SK-MEL-5 (cell line): ENCODE measurements at places on chromosomes 12 and 14.
A peak's percentile ranks its signal among the peaks of the same experiment; 100 is the strongest.

DNA sequence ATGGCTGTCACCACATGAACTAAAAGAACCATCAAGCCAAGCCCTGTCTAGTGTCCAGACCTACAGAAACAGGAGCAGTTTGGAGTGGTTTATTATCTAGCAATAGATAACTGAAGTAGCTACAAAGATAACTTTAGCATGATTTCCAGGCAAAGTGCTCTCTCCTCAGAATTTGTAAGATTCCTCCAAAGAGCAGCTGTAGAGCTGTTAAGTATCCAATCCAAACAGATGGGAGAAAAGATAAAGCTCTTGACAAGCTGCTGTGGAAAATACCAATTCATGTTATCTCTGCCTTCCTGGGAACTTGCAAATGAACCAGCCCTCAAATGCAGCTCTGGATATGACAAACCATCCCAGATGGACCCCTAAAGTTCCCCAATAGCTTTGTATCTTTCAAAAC is 78.9 kb upstream of the RESF1 start:
- no peak for DNase-seq

GRCh38 chr12:118120579-118121363 is 15.2 kb upstream of the PEBP1 start:
- DNase-seq: peak; percentile 83

DNA sequence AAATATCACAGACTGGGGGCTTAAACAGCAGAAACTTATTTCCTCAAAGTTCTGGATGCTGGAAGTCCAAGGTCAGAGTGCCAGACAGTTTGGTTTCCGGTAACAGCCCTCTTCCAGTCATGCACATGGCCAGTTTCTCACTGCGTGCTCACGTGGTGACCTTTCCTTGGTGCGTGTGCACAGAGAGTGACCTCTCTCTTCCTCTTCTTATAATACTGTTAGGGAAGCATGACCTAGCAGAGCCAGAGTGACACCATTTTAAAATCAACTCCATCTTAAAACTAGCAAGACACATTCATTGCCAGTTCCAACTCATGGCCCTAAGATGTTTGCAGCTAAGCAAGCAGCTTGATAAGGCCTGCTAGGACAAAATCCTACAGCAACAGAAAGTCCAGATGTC is 221.5 kb upstream of the DAAM1 start:
- DNase-seq: no peak

DNA sequence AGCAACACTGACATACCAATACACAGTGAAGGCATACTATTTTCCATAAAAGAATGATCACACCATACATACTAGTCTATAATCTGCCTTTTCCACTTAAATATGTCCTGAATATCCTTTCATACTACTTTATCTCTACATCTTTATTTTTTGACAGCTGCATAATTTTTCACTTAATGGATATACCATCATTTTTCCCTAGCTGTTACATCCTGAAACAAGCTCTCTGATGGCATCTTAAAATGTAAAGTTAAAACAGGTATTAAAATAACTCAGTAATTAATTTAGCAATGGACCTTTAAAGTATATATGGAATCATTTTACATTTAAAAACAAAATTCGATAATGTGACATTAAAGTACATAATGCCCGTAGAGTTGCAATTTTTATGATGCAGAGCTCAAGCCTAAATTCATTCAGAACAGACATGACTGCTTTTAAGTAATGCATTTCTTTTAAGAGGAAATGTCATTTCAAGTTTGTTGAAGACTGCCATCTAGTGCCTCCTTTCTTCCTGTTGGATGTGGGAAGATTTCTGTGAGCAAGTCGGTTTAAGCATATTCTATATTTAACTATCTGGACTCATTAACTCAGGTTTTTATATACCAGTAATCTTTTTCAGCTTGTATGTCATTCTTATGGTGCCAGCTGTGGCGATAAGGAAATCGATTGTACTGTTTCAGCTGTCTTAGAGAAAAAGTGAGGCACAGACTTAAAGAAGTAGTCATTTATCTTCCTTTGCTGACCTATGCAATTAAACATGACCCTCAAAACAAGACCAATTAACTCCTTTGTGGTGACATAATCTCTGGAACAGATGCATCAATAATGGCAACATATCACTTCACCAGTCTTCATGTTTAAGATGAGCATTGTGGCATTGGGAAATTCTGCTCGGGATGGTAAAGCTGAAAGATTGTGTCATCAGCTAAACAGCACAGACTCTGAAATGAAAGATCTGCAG is 20.3 kb downstream of the PRICKLE1 start:
- DNase-seq: peak; percentile 81

DNA sequence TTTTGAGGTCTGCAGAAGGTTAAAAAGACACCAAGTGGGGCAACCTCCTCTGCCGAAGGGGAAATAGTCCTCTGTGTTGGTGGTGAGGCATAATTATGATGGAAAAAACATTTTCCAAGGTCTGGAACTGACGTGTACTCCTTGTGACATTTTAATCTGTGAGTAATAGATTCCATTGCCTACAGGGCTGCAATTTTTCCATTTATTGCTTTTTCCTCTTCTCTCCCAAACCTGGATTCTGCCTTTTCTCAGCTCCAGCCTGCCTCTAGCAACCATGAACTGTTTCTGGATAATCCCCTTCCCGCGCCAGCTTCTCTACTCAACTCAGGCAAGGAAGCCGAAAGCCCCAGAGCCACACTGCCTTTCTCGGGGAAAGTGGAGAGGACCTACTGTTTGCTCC is 230.1 kb upstream of the PLXNC1 start:
- DNase-seq: no peak

GRCh38 chr12:114165921-114166320 is 199.8 kb upstream of the RBM19 start:
- peak; percentile 9 for DNase-seq

DNA sequence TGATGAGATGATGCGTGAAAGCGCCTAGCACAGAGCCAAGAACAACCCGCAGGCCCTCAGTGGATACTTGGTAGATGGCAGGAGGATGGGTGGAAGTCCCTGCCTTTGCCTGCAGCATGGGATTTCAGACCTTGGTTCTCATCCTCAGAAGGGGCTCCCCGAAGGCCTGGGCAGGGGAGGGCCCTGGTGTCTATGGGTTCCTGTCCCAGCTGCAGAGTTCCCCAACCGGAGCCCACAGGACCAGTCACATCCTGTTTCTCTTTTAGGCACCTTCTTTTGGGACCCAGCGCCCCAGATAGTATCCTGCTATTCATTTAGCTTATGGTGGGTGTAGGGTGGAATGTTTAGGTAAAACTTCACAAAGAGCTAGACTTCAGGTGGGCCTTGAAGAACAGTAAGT is 55.5 kb downstream of the CALM1 start:
- DNase-seq: no peak

GRCh38 chr14:105392131-105393090 is 5.9 kb upstream of the TEX22 start:
- DNase-seq: no peak

GRCh38 chr12:111409780-111410430 is 4.2 kb downstream of the SH2B3 start:
- peak; percentile 88 for DNase-seq

DNA sequence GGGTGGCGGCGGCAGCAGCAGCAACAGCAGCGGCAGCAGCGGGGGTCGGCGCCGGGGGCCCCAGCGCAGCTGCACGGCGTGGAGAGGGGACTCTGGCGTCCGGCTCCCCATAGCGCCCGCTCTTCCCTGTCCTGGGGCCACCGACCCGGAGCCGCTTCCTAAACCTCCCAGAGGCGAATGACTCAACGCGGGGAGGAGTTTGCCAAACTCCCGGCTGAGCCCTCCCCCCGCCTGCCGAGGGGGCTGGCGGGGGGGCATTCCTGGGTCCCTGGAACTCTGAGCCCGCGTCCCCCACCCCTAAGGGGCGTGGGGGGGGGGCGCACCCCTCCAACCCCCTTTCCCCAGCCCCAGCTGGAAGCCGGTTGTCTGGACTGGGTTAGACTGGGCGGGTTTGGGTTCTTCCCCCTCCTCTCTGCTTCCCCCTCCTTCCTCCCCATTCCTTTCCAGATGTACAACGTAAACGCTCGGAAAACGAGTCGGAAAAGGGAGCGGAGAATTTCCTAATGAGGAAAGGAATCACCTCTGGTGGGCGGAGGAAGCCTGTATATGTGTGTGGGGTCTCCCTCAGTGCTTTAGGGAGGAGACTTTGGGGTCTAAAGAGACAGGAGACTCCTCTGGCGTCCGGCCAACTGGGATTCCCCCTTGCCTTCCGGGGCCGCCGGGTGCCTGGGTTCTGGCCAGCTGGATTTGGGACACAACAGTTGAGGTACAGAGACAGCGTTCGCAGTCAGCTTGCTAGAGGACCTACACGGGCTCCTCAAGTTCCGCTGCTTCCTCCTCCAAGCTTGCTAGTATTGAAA is at the start of gene ITGA5:
Gene ITGA5 (minus strand): TSS at position 179 of the 800 bp plus-strand sequence. CDS start 68 bp downstream, at position 111.
- DNase-seq: peak; percentile 32

DNA sequence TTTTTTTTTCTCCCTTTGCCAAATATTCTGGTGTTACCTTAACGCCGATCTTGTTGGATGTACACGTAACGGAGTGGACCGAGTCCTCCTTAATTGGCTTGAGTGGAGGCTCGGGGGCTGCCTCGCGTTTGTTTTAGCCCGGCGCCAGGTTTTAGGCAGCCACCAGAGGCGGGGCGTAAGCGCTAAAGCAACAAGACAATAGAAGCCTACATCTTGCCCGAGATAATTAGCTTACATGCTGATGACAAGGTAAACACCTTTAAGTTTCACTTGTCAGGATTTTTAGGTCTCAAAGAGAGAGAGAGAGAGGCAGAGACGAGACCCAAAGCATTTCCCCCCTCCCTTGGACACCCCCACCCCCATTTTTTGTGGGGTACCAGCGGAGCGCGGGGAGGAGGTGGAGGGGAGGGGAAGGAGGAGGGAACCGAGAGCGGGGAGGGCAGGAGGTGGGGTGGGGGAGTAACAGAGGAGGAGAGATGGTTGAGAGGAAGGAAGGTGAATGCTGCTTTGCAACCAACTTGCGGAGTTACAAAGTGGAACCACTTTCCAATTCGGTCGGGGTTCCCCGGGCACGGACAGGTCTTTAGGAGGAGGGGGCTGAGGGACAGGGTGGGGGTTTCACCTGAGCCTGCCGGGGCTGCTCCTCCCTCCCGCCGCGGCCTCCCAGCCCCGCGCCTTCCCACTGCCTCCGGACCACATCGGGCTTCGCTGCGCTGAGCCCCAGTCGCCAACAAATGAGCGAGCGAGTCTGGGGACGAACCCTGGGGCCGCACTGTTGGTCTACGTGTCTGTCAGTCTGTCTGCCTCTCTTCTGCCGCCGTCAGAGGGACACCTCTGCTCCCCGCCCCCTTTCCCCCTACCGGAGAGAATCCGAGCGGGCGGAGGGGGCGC is at the start of gene NKX2-1:
Gene NKX2-1 (minus strand): TSS at position 802 of the 891 bp plus-strand sequence. CDS start 103 bp downstream, at position 699.
- DNase-seq: no peak

DNA sequence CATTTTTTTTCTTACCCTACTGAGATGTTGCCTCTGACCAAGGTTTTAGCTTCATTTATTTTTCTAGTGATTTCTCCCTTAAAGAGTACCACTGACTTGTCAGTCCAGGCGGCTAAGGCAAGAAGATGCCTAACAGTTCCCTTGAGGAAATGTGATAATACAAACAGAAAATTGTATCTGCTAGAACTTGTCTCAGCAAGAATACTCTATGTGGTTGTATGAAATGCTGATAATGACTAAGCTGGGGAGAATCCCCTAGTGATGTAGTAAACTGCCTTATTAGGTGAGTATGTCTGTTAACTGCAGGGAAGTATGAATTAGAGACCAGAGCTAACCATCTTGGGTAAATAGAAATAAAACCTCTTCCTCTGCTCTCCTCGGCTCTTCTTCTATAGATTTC is 6.7 kb downstream of the C12orf54 start:
- DNase-seq: no peak

- no peak for DNase-seq
Measured at GRCh38 chr14:86346818-86347384, 817.0 kb downstream of the FLRT2 start.

DNA sequence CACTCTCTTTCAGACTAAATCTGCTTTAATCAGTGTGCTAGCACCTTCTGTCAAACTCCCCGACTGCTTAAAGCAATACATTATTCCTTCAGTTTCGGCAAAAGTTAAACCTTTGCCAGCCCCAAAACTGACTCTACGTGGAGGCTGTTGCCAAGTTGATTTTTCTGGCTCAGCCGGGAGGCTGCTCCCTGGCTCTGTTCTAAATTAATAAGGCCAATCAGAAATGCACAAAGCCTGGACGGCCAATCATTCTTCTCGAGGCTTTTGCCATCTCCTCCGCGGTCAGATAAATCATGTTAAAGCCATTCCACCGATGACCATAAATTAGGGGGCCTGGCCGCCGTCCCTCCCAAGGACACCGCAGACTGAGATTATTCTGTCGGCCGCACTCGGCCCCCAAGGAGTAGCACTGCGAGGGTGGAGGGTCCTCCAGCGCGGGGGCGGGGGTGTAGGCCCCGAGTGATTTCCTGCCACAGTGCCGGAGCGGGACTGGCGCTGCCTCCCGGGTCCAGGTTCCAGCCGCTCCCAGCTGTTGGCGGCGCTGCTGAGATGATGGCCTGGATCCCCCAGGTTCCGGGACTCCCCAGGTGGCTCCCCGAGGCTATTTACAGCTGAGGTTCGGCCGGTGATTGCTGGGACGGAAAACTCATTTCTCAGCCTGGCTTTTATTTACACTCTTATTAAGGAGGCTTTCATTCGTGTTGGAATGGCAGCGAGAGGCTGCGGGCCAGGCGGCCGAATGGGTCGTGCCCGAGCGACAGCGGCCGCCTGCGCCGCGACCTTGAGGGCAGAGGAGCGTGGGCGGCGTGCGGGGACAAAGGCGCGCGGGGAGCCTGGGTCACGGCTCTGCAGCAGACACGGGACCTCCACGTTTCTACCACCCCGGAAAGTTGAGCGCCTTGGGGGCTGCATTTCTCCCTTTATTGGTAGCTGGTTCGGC is 165.1 kb downstream of the MON2 start:
- peak; percentile 85 for DNase-seq

DNA sequence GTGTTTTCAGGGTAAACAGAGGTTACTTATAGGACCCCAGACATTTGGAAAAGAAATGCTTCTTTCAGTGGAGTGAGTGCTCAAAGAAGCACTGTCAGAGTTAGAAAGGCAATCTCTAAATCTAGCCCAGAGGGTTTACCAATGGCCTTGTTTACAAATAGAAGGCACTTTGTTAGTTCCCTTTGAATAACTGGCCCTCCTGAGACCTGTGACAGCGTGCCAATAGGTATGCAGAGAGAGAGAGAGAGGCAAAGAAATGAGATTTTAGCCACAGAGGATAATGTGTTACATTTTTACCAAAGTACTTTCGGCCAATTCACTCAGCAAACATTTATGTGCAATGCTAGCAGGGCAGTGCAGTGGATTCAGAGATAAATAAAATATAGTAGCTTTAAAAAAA is 41.9 kb downstream of the TPH2 start:
- peak; percentile 61 for DNase-seq

DNA sequence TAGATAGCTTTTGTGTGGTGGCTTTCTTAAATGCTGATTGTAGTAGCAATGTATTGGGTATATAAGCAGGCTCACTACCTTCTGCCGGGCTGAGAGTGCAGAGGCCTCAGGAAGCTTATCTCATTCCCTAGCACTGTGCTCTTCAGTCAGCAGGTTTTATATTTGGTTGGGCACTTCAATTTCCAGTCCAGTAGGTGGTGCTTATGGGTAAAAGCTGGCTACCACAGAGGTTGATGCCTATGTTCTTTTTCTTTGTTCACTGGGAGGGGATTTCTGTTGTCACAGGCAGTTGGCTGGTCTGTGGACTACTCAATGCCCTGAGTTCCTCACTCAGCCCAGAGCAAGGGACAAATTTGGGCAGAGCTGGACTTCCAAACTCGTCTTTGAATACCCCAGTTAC is 43.0 kb upstream of the GLIPR1 start:
- peak; percentile 47 for DNase-seq
